Activated T-helper 2 cell treated with anti-CD3 and anti-CD28 coated beads, Interferon-gamma antibody, Interleukin-2, Interleukin-4, amounts not matched to agents 10 μg/mL and 5 μg/mL and 100 μg/mL, durations not matched to agents 14 hours and 24 hours and 36 hours (primary cell): ENCODE measurements at places on chromosomes 13 and 19.
A peak's percentile ranks its signal among the peaks of the same experiment; 100 is the strongest.

GRCh38 chr13:43107780-43108179, 84.4 kb downstream of the DNAJC15 start:
- DNase-seq: no peak

DNA sequence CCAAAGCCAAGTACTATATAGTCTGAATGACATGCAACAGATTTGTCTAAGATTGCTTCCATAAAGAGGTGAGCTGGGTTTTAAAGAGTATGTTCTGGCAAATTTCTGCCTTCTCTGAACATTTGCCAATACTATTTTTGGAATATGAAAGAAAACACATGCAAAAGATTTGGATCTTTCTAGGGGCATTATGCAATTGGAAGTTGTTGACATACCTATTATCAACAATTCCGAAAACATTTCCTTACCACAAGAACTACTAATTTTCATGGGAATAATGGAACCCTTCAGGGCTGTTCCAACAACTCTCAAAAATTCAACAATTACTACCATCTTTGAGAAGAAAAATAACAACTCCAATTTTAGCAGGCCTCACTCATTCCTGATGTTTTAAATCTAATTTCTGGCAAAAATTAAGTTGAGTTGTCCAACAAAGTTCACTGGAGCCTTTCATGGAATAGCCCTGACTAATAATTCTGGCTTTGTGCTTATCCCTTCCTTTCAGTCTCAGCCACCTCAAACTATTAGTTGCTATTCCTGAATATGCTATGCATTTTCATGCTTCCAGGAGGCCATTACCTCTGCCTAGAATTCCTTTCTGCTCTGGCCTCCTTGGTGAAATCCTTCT, 250.0 kb downstream of the RGCC start:
- no peak for DNase-seq

- DNase-seq: peak; percentile 63
Observed at GRCh38 chr19:41449079-41449864, 6.3 kb downstream of the ERICH4 start.

DNA sequence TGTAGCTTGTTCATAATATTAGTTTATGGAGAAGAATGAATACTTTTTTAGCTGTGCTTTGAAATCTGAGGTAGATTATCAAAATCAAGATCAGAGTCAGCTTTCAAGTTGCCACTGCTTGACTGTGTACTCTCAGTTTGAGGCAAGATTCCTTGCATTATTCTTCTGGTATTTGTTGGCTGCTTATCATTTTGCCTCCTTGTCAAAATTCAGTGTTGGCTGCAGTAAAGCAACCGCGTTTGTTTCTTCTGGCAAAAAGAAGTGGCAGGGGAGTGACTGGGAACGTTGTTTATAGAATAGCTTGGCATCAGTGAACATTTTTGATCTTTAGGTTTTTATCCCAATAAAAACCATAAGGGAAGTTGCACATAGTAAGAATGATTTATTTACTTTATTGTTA, 419.3 kb upstream of the GPC6 start:
- no peak for DNase-seq

DNA sequence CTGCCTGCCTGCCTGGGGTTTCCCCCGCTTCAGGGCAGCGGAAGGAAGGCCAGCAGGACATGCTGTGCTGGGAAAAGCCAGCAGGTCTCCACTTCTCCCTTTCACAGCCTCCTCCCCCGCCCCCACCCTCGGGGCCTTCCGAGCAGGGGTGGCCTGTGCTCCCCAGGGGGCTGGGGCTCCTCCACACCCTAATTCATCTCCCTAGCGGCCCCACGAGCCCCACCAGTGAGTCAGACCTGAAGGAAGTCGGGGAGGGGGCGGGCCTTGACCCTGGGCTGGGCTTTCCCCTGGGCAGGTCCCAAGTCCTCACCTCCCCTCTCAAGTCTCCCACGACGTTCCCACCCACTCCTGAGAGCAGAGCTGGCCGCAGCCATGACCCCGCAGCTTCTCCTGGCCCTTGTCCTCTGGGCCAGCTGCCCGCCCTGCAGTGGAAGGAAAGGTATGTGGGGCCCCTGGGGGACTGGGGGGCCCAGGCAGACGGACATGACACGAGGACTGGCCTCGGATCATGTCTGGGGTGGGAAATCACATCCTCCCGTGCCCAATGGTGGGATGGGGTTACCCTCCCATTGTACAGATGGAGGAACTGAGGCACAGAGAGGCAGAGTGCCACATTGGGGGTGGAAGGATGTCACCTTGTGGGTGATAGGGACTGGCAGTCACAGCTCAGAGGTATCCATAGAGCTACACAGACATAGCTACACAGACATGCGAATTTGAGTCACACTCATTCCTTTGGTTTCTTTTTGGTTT, at the start of gene EBI3:
Gene EBI3, plus strand, starts transcription at position 345 of the 753 bp plus-strand sequence. Its CDS starts 28 bp downstream, at position 373.
- DNase-seq: no peak

- DNase-seq: no peak
Observed at GRCh38 chr13:20019043-20019442, 60.5 kb downstream of the ZMYM2 start.

- DNase-seq: no peak
Observed at GRCh38 chr13:108877300-108877699, 247.9 kb downstream of the MYO16 start.

DNA sequence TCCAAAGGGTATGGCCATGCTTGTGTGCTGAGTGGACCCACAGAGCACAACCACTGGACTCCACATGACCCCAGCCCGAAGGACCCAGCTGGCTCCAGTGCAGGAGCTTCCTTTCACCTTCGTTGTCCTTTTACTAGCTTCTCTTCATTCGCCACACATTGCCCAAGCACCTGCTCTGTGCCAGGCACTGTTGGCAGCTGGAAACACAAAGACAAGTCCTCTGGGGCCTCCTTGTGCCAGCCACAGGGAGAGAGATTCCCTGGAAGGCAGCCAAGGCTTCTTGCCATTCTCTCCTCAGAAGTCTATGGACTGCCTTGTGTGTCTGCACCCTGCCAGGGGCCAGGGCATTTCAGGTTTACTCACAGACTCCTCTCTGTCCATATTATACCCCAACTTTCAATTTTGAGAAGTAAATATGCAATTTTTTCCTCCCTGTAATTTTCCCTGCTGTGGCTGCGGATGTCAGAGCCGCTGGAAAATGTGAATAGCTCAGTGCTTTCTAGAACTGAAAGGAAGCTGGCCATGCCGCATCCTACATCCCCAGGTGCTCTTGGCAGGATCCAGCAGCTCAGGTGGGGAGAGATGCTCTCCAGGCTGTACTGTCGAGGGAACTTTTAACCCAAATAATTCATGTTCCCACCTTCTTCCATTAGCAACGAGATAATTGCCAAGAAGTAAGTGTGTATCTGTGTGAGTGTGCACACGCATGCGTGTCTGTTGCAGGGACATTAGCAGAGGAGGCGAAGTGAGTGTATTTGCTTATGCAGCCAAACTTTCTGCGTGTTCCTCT, 57.2 kb downstream of the CHST8 start:
- DNase-seq: no peak

- no peak for DNase-seq
Observed at GRCh38 chr19:46958532-46958931, 61.1 kb upstream of the NPAS1 start.

DNA sequence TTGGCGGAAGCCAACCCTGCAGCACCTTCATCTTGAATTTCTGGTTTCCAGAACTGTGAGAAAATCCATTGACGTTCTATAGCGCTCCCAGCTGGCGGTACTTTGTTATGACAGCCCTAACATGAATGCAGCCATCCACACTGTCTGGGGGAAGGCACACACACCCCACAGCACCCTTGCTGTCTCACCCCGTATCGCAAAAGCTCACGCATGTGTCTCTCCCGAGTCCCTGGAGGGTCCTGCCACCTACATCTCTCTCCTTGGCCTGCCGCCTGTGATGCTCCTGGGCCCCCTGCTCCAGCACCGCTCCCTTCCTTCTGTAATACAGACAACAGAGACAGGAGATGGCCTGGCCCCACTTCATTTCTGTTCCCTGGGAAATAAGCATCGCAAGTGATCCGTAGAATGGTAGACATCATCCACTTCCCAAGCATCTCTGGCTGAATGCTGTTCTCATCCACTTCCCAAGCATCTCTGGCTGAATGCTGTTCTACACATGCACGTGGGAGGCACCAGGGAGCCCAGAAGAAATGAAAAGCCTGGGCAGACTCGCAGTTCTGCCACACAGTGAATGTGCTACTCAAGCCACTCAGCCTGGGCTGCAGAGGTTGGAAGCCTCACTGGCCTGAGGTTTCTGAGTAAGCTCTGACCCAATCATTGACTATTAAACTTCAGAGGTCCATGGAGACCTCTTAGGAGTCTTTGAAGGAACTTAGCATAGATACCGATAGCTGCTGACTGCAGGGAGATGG, 29.6 kb downstream of the EPN1 start:
- no peak for DNase-seq

- no peak for DNase-seq
Observed at GRCh38 chr19:18110609-18111232, 13.1 kb downstream of the MAST3 start.

- DNase-seq: no peak
Observed at GRCh38 chr13:46320406-46320805, 66.6 kb downstream of the RUBCNL start.
